Tracheal epithelial cell (primary cell): ENCODE measurements at places on chromosomes 12 and 14. TPM values are rescaled to one million over a fixed set of nuclear protein-coding genes. Genes with fewer than 3 reads are reported as not detected.

YY1 gene
- 47.5 and 62.0 TPM in 2 replicates for total RNA-seq

TSPAN19 gene
- not detected in 2 replicates for total RNA-seq

KRT6C gene
- total RNA-seq = 22.0 and 155 TPM in 2 replicates

FITM1 gene
- total RNA-seq = under 0.01 and 0.24 TPM in 2 replicates

PCK2 gene
- 57.1 and 93.8 TPM in 2 replicates for total RNA-seq

OVCH1 gene
- under 0.01 TPM in 1 of 2 replicates, not detected in the other for total RNA-seq

KLRB1 gene
- total RNA-seq = not detected in 2 replicates

LRP1-AS gene
- not detected in 2 replicates for total RNA-seq

ANO2 gene
- total RNA-seq = 0.85 TPM in 1 of 2 replicates, not detected in the other

CLEC4C gene
- total RNA-seq = not detected in 2 replicates

SVOP gene
- total RNA-seq = not detected in 2 replicates
